Stimulated activated CD4-positive, alpha-beta T cell treated with anti-CD3 and anti-CD28 coated beads, TNF-alpha, amount 100 ng/mL, for 48 hours (primary cell): ENCODE measurements at places on chromosomes 2 and 18.

GRCh38 chr2:41958775-41959174, 89.0 kb upstream of the PKDCC start:
- DNase-seq = no peak

DNA sequence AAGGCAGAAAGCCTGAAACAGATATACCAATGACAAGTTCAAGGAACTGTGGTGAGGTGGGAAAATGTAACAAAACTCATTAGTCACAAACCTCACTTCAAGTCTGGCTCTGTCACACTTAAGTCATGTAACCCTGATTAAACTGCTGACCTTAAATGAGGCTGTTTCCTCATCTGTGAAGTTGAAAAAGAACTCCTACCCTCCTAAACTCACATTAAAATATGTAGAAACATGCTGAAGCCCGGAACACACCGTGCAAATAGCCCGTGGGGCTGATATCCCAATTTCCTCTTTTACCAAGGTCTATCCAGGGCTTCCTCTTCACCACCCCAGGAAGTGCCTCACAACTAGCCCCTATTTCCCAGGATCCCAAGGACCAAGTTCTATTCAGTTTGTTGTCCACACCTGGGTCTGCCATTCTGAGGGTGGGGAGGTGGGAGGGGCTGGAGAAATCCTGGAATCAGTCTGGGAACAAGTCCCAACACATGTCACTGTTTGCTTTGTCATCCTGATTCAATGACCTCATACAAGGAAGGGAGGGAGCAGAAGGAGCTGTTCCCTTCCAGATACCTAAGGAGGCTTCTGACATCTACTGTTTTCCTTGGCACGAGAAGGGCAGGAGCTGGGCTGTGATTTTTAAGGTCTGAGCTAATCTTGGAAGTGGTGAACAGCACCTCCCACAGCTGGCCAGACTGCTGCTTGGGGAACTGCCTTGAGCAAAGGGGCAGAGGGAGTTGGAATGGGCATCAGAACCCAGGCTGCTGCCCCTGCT, 42.3 kb downstream of the SLC4A1AP start:
- DNase-seq = no peak

DNA sequence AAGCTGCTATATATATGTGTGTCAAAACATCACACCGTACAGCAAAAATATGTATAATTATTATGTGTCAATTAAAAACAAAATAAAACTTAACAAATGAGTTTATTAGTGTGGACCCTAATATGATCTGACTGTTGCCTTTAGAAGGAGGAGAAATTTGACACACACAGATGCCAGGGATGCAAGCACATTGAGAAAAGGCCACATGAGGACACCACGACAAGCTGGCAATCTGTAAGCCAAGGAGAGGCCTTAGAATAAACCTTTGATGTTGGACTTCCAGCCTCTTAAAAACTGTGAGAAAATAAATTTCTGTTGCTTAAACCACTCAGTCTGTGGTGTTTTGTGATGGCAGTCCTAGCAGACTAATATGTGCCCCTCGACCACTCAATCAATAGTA, 214.7 kb downstream of the KCNS3 start:
- no peak for DNase-seq

DNA sequence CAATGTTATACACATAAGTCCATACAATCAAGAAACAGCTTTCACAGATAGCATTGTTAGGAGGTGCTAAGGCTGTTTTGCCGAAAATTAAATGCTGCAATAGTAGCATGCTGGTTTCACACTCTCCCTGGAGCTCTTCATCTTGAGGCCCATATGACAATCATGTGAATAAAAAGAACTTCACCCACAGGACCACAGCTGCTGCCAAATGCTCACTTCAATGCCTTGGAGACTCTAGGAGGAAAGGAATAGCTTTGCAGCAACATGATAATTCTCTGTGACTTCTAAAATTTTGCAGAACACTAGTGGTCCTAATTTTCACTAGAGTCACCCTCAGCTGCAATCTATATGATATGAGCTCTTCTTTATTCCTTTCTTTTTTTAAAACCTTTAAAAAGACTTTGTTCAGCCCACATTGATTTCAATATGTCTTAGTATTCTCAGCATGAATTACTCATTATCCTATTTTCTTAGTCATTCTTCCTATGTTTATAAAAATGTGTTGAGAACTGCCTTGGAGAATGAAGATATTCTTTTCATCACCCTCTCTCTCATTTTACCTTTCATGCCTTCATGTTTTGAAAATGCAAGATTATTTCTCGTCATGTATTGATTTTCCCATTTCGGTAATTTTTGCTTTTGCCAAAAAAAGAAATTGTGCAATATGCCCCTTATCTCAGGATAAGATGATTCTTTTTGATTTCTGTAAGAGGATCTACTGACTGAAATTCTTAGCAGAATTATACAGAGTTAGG, 108.2 kb downstream of the PDE1A start:
- no peak for DNase-seq

- DNase-seq = no peak
Observed at GRCh38 chr2:30365201-30365600, 81.8 kb upstream of the LCLAT1 start.

GRCh38 chr2:145015561-145015960, 495.6 kb upstream of the ZEB2 start:
- no peak for DNase-seq
